ENCODE measurements at places on chromosomes 3 and 15. TPM values are rescaled to one million over a fixed set of nuclear protein-coding genes. Genes with fewer than 3 reads are reported as not detected.

Gene SLC25A36
- total RNA-seq: 60.6 TPM

DNA sequence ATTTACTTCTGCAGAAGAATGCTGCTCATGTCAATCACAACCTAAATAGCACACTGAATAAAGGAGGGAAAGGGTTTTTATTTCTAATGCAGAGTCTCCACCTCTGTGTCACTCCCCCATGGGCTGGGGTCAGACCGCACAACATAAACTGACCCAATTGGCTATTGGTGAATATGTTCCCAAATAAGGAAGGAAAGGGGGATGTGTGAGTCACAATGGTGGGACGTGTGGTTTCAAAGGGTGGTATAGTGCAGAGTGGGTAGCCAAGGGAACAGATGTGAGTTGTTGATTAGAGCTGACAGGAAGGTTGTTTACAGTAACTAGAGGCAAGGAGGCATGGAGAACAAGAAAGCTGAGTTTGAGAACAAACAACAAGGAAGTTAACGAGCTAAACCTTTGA lies 491.8 kb downstream of the ZPLD1 start:
- DNase-seq: no peak

Gene COL6A5
- total RNA-seq: not detected

DNA sequence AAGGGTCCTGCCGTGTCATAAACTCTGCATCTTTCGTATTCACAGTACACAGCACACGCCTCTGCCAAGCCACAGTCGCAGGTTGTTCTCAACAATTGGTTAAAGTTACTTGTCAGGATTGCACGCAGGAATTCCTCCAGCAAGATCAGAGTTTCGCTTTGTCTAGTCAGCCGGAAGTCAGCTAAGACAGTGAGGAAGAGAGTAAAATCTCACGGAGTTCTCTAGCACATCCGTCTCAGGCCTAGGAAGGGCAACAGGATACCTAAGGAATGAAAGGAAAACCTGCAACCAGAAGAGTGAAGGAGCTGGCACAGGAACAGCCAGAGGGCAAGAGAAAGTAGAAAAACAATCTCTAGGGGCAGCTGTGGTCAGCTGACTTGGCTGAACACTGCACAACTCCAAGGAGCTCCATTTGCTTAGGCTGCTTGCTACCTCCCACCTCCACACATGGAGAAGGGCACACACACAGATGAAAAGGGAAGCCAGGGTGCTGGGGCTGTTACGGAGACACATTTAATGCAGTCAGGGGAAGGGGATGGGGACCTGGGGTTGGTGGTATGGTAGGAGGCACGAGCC lies 23.7 kb downstream of the RORA start:
- peak; percentile 18 for DNase-seq

GRCh38 chr3:195184716-195185421 lies 86.1 kb downstream of the XXYLT1 start:
- no peak for DNase-seq

DNA sequence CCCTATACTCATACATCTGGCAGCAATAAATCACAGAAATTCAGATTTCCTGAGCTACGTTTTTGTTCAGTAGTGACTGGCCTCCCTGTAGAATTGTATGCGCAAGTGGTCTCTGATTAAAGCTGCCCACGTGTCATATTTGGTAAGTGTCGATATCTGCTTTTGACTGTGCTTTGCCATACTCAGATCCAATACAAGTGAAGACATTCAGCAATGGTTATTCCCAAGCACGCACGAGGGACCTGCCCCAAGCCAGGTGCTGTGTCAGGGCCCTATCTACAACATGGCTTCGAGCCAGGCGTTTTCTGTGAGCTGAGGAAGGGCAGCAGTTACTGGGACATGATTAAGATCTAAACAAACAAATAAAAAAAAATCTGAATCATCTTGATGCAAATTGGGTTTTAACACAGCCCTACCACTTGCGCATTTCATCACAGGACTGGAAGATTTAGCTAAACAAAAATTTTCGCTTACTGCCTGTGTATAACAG lies 47.2 kb upstream of the ICE2 start:
- DNase-seq: no peak

Gene MTFMT
- 34.8 TPM for total RNA-seq

DNA sequence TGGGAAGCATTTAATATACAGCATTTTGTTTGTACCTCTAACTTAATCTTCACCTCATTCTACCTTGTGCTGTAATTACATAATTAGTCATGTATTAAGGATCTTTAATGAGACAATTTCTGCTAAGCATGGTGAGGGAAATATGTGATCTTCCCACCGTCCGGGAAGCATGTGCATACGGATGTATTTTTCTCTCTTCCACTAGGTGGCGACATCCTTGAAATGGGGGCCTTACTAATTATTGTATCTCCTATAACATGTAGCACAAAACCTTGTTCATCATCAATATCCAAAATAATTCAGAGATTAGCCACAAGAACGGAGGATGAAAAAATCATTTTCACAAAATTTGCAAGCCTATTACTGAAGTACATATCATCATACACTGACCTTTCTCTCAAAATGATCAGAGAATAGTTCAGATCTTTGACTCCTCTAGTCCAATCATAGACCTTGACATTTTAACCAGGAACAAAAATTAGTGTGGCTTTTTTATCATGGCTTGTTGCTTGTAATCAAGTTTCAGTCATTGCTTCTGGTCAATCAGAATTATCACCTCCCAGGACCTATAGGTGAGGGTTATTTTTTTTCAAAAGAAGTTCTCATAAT lies 148.9 kb upstream of the GBE1 start:
- DNase-seq: peak; percentile 61

DNA sequence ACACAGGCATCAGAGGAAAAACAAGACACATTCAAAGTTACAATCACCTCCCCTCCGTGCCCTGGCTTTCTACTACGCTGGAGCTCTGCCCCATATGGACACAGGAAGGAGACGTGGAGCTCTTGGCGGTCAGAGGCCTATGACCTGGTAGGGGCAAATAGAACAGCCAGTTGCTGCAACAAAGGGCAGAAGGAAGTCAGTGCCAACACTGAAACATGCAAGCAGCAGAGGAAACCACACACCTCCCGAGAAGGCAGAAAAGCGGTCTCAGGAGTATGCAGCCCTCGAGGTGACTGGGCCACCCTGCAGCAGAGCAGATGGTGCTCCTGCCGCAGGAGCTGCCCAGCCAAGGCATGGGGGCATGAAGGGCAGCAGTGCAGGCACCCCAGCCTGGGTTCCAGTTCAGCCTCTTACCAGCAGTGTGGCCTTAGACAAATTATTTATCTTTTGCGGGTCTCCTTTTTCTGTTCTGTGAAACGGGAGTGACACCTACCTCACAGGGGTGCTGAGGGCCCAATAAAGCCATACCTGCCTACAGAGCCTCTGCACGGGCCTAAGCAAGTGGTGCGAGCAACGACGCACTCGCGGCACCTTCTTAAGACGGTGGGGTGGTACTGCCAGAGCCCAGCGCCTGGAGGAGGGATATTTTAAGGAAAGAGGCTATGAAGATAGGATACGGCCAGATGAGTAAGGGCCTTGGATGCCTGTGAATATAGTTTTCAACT lies 8.6 kb downstream of the ZXDC start:
- DNase-seq: no peak

DNA sequence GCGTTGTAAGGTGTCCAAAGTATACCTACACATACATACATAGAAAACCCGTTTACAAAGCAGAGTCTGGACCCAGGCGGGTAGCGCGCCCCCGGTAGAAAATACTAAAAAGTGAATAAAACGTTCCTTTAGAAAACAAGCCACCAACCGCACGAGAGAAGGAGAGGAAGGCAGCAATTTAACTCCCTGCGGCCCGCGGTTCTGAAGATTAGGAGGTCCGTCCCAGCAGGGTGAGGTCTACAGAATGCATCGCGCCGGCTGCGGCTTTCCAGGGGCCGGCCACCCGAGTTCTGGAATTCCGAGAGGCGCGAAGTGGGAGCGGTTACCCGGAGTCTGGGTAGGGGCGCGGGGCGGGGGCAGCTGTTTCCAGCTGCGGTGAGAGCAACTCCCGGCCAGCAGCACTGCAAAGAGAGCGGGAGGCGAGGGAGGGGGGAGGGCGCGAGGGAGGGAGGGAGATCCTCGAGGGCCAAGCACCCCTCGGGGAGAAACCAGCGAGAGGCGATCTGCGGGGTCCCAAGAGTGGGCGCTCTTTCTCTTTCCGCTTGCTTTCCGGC lies 318.6 kb downstream of the FGF12 start:
- DNase-seq: peak; percentile 8

DNA sequence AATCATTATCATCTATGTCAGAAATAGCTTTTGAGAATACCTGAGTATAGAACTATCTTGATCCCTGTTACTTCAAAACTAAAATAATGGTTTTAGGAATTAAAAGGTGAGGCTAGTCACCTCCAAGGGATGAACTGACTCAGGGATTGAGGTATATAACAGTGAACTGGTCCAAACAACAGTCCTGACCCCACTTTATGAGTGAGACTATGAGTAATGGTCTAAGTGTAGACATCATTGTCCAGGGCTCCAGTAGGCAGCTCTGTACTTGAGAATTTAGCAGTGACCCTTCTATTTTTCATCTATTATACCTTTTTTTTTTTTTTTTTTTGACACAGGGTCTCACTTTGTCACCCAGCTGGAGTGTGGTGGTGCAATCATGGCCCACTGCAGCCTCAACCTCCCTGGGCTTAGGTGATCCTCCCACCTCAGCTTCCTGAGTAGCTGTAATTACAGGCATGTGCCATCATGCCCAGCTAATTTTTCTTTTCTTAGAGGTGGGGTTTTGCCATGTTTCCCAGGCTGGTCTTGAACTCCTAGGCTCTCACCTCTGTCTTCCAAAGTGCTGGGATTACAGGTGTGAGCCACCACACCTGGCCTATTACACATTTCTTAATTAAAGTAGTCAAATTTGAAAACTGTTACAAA lies 36.3 kb downstream of the MLH1 start:
- DNase-seq: no peak

GRCh38 chr3:172104471-172105072 lies 65.2 kb downstream of the FNDC3B start:
- DNase-seq: peak; percentile 35

DNA sequence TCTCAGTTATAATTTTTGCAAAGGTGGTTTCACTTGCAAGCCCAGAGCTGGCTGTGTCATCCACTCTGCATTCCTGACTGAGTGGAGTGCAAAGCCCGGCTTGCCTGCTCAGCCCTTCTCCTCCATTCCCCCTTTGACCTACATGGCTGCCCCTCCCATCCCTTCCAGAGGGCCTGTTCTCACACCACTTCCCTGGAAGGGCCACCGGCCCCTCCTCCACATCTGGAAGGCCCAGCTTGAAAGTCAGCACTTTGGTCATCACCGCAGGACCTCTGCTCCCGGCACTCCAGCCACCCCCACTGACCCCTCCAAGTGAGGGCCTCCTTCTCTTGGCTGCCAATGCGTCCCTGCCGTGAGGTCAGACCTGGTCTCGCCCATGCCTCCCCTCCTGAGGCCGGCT lies 74.1 kb upstream of the RNF7 start:
- no peak for DNase-seq

Gene SRGAP3
- 3.4 TPM for total RNA-seq

- DNase-seq: no peak
These were observed 23.2 kb downstream of the NRG4 start for GRCh38 chr15:75989045-75989444.

GRCh38 chr3:155596615-155597014 lies 148.3 kb downstream of the PLCH1 start:
- DNase-seq: no peak

Gene SLC28A1
- total RNA-seq: not detected

DNA sequence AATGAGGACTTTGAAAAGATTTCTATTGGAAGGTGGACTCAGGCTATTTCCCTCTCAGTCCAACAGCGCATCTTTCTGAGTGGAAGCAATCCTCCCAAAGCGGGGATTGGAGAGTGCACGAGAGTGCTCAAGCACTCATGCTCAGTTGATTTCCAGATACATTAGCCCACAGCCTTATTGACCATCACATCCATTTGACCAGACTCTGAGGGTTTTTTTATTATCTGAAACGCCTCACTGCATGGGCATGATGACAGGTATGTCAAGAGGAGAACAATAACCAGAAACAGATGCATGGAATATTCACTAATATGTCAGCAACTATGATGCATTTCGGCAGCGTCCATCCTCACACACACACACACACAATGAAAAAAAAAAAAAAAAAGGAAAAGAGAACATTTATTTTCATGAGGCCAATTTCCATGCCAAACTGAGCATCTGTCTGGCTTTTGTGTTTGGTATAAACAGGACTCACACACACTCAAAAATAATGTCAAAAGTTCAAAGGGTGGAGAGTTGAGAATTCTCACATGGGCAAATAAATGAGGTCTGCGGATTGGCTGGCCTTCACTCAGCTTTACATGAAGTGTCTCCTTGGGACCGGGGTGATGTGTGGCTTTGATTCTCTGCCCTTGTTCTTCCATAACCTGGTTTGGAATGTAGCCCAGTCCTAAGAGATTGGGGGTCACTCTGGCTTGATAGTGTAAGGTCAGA lies 371.6 kb downstream of the MCTP2 start:
- DNase-seq: peak; percentile 81

DNA sequence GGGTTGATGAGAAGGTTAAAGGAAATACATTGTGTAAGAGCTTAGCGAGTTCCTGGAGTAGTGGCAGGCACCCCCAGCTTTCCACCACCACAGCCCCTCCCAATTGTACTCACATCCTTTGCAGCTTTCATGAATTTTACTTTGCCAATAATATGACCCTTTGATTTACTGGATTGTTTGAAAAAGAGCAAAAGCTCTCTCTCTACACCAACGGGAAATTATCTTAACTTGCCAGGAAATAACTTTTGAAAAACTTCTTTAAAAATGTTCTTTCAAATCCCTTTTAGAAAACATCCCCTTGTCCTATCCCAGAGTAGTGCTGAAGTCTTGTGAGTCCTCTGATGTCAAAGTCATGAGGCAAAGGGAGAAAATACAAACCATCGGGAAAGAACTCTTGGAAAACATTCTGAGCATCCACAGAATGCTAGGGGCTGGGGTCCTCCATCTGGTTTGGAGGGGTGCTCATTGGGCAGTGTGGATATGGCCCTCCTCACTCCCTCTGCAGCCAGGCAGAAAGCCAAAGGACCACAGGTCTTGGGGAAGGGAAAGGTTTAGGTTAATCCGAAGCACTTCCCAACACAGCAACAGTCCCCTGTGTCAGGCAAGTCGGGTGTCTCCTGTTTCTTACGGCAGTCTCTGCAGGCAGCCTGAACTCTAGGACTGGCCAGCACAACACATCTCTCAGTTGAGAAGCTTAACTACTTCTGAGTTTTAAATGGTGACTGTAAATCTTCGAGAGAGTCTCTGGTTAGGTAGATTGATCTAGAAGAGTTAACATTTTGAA lies 36.5 kb downstream of the BOC start:
- DNase-seq: no peak

DNA sequence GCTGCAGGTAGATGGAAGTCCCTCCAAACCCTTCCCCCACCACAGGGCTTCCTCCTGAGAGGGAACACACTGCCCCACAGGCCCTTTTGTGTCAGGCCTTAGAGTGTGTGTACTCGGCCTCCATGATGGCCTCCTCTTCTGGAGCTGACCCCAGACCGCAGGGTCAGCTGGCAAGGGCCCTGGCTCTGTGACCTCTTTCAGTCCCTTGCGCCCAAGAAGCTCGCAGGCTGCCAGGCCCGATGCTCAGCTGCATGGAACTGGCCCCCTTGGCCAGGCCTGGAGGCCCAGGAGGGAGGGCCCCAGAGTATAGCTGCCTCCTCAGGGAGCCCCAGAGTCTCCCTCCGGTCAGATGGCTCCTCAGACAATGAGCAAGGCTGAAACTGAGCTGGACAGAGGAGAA lies 23.4 kb upstream of the ANKDD1A start:
- DNase-seq: no peak

Gene POPDC2
- 1.7 TPM for total RNA-seq

- DNase-seq: no peak
These were observed 85.4 kb upstream of the BOC start for GRCh38 chr3:113125951-113126350.

GRCh38 chr3:171173736-171174135 lies 147.2 kb upstream of the SLC2A2 start:
- DNase-seq: no peak

Gene ACTC1
- not detected for total RNA-seq

Data from dermis blood vessel endothelial cell (primary cell).